ENCODE measurements at places on chromosomes 13 and 19. TPM values are rescaled to one million over a fixed set of nuclear protein-coding genes. Genes with fewer than 3 reads are reported as not detected.

The FOXO1 gene
- 3.8 TPM for total RNA-seq

The ZNF541 gene
- 0.07 TPM for total RNA-seq

The LILRB4 gene
- not detected for total RNA-seq

The GPR18 gene
- total RNA-seq = not detected

The CEACAM1 gene
- total RNA-seq = not detected

The ARRDC5 gene
- total RNA-seq = not detected

The FREM2 gene
- total RNA-seq = under 0.01 TPM

The LILRB1 gene
- total RNA-seq = not detected

The SYNGR4 gene
- not detected for total RNA-seq

The KLK6 gene
- not detected for total RNA-seq

The EFNA2 gene
- total RNA-seq = not detected

The CTXN1 gene
- 7.4 TPM for total RNA-seq

Measured in smooth muscle cell of the pulmonary artery (primary cell).